ENCODE measurements at places on chromosomes 1 and 21. TPM values are rescaled to one million over a fixed set of nuclear protein-coding genes. Genes with fewer than 3 reads are reported as not detected.

NMNAT2 gene
- not detected for total RNA-seq

TADA1 gene
- total RNA-seq: 27.5 TPM

CR1L gene
- 0.21 TPM for total RNA-seq

GLUL gene
- 417 TPM for total RNA-seq

KCNJ9 gene
- not detected for total RNA-seq

WDR64 gene
- total RNA-seq: 0.10 TPM

LHX8 gene
- not detected for total RNA-seq

CD1D gene
- total RNA-seq: 13.9 TPM

MUL1 gene
- total RNA-seq: 29.0 TPM

FBLIM1 gene
- not detected for total RNA-seq

KIRREL1 gene
- total RNA-seq: under 0.01 TPM

GBP7 gene
- total RNA-seq: not detected

UMODL1 gene
- under 0.01 TPM for total RNA-seq

LCE1F gene
- total RNA-seq: not detected

BCL2L15 gene
- total RNA-seq: 1.6 TPM

KIF26B gene
- 0.31 TPM for total RNA-seq

PARS2 gene
- total RNA-seq: 0.10 TPM

FCRL1 gene
- total RNA-seq: 25.5 TPM

All from mononuclear cell (primary cell).